Prostate gland (tissue), 2 donors: ENCODE measurements at places on chromosomes 7 and 10. TPM values are rescaled to one million over a fixed set of nuclear protein-coding genes. Genes with fewer than 3 reads are reported as not detected.

The PLXNA4 gene
- total RNA-seq = 2.8 TPM

The STAM gene
- total RNA-seq = 40.0 TPM

The ZNF804B gene
- not detected for total RNA-seq

The UTF1 gene
- 9.2 TPM for total RNA-seq

The ARHGEF5 gene
- total RNA-seq = 29.0 TPM

The PTN gene
- total RNA-seq = 56.6 TPM

The FXYD4 gene
- total RNA-seq = not detected

The RAMP3 gene
- 35.8 TPM for total RNA-seq

The ZNF22 gene
- 15.8 TPM for total RNA-seq
